NCI-H446 (cell line): ENCODE measurements at places on chromosomes 6 and 20.

DNA sequence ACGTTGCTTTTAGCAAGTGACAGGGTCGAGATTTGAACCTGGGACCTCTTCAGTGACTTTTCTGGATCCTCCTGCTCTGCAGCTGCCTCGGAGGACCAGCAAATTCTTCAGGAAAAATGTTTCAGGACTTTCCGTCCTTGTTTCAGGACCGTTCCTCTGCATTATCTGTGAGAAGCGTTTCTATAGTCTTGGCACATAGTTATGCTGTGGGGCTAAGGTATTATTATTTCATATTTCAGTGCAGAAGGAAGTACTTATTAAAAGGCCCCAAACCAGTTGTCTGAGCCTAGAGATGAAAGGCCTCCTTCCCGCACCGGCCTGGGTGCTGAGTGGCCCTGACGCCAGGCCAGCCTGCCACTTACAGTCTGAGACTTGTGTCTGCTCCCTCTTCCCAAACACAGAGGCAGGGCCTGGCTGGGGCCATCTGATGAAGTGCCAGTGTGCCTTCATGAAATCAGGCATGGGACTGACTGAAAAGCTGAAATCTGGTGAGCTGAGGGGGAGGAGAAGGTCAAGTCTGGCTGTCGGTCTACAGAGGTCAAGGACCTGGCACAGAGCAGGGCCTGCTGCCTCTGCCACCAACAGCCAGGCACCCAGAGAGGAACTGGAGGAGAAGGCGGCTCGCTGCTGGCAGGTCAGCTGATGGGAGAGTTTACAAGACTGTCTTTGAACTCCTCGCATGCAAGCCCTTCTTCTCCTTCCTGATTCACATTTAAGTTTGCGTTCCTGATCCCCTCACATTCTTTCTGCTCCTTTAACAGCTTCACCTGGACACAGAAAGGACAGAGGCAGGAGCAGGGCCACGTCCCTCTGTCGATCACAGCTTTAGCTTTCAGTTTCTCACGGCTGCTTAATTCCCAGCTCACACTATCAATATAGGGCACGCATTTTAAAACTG, 8.9 kb upstream of the QKI start:
- no peak for DNase-seq

DNA sequence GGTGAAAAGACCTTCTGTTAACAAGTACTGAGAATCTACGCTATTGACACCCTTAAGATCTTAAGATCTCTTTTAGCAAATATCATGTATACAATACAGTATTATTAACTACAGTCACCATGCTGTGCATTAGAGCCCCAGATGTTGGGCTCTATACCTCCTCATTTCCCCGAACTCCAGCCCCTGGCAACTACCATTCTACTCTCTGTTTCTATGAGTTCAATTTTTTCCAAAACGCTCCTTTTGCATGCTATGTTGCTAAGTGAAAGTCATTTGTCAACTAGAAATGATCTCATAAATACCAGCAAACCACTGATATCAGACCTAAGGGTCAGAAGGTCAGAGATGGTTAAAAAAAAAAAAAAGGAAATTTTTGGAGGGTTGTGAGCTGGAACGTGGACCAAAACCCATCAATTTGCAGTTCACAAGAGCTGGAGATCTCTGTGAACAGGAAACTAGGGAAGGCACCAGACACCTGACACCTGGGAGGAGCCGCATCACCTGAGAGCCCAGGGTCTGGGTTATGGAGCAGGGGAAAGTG, 122.0 kb upstream of the KCNK16 start:
- DNase-seq = no peak

DNA sequence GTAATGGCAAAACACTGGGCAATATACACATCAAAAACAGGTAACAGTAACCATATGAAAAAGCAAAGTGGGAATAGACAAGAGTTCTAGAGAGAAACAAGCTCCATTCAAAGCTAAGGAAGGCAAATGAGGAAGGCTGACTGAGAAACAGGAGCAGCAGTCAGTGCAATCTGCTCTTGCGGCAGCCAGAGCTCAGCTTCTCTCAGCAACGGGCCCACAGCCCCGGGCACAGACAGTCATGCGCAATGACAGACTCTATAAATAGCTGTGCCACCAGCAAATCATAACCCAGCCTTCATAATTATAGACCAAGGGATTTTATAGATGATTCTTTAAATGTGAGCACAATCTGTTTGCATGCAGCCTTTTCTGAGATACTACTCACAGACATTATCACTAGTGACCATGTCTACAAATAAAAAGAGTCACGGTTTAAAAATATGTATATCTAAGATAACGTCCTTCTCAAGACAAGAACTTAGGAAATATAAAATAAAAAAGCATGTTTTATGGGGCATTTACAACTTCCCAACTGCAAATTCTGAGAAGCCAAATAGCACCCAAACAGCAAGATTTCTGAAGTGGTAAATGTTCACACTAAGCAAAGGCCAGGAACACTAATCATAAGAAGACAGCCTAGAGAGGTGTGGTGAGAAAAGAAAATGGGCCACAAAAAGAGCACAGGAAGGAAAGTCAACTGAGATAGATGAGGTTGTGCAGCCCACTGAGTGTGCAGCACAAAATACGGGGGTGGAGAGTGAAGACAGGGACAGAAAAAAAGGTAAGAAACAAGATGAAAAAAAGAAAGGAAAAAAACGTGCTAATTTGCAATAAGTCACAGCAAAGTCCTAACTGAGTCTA, 39.9 kb upstream of the BEND6 start:
- DNase-seq = peak; percentile 85

DNA sequence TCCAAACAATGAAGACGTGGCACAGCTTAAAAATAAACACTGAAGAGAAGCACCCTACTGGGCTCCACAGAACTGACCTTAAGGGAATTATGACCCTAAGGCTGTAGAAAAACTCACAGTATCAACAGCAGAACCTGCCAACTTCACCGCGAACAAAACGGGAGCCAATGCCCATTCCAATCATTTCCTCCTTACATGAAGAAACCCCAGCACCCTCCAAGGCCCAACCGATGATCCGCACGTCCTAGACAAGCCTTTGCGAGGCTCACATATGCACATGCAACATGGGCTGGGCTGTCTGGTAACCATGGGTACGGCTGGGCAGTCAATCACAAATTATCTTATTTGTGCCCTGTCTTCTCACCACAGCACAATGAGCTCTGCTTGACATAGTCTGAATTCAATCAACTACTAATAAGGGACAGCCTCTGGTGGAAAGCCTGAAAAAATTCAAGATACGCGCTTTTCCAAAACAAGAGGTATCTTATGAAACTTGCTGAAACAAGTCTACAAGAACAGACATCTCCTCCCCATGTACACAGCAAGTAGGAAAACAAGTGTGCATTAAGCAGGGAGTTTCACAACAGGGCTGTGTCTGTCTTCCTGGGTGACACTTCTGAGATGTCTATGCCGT, 1.7 kb downstream of the DIDO1 start:
- DNase-seq = no peak

DNA sequence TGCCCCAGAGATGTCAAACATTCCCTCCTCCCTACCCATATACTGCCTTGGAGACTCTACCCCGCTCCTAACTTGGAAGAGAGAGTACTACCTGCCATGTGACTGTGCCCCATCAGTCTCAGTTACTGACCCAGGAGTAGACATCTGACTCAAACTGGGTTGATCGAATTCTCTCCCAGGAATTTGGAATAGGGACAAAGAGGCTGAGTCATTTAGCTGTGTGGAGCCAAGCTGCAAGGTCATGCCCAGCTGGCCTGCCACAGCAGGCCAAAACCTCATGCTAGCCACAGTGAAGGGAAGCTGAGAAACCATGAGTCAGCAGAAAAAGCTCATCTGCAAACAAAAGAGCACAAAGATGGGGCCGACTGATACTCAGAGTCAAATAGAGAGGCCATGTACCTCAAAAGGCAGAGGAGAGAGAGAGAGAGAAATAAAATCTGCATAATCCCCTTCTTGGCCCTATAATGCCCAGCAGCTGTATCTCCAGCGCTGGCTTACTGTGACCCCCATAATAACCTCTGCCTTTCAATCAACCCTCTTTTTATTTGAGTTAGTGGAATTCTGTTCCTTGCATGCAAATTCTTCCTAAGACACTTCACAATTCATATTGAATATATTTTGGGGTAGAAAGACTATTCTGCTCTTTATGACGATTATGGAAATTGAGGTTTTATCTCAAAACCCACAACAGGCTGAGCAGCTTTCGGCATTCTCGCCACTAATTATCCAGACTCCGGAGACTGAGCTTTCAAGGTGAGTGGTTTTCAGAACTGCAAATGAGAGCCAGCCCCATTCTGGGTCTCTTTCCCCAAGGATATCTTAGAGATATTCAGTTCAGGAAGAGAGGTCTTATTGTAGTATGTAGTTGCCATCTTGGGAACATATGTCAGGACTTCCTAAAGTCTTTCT, 21.4 kb upstream of the AKIRIN2 start:
- peak; percentile 40 for DNase-seq

DNA sequence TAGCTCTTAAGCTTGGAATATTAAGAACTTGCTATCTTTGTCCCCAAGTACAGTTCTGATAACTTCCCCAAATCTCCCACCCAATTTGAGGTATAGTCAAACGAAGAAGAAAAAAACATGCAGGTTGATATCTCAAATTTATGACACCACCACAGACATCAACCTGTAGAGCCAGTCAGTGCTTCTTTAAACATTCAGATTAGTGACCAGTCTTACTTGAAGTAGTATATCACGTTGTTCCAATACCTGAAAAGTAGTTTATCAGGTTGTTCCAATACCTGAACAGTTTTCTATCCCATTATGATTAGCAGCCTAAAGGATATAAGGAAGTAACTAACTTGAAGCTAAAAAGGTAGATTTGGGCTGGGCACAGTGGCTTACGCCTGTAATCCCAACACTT, 85.3 kb downstream of the ALDH8A1 start:
- DNase-seq = no peak

DNA sequence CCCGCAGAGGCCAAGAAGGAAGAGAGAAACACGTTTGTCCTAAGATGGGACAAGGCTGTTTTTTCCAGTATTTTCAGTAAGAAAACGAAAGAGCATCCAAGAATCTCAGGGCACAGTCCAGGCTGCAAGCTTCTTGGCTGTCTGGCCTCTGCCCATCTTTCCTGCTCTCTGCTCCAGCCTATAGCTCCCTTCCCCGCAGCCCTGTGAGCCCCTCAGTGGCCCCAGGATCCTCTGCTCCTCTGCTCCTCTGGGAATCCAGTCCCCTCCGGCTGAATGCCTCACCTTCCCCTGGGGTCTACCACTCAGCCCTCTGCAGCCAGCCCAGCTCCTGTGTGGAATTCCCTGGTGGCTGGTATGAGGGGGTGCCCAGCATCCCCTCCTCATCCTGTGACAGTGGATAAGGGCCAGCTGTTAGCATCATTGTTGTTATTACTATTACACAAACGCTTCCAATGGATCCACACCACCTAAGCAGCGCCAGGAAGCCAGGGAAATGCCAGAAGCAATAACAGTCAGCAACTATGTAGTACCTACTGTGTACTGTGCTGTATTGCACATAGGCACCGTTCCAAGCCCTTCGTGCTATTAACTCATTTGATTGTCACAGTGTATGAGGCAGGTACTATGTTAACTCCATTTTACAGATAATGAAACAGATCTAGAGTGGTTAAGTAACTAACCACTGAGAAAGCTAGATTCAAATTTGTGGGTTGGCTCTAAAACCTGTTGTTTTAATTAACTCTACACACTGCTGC, 60.3 kb upstream of the PTPN1 start:
- no peak for DNase-seq

GRCh38 chr20:49032455-49032854, 13.7 kb upstream of the CSE1L start:
- no peak for DNase-seq

- DNase-seq = no peak
These were observed 296.8 kb downstream of the CLIC5 start for GRCh38 chr6:45718871-45719270.

DNA sequence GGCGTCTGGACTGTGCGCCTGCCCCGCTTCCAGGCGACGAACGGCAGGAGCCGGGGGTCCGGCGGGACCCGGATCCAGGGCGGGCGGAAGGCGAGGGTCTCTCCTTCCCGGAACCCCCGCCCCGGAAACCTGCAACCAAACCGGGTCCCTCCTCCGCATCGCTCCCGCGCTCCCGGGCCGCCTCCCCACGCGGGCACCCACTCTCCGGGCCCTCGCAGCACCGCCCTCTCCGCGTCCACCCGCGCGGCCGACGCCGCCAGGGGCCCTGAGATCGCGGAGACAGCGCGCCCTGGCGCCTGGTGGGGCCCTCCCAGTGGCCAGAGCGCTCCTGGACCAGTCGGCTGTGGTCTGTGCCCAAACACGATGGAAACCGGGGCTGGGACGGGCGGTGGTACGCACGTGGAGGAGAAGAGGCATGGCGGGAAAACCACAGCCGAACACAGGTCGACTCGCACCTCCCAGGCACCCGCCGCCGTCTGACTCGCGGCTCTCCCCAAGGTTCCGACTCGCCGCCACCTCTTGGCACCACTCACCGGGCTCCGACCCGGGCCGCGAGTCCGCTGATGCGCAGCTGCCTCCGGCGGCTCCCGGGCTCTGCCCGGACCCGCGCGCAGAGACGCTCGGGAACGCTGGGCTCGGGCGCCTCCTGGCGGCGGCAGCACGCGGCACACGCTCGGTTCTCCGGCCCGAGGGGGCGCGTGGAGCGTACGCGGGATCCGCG, 7.9 kb downstream of the NKX2-2 start:
- peak; percentile 58 for DNase-seq

GRCh38 chr6:679282-679681, 13.7 kb downstream of the EXOC2 start:
- no peak for DNase-seq

GRCh38 chr20:25353747-25354705, 36.6 kb downstream of the ABHD12 start:
- DNase-seq = no peak

- no peak for DNase-seq
These were observed 90.7 kb downstream of the TRMT6 start for GRCh38 chr20:5859608-5860007.

GRCh38 chr6:41728073-41728936, 7.1 kb downstream of the TFEB start:
- DNase-seq = no peak

DNA sequence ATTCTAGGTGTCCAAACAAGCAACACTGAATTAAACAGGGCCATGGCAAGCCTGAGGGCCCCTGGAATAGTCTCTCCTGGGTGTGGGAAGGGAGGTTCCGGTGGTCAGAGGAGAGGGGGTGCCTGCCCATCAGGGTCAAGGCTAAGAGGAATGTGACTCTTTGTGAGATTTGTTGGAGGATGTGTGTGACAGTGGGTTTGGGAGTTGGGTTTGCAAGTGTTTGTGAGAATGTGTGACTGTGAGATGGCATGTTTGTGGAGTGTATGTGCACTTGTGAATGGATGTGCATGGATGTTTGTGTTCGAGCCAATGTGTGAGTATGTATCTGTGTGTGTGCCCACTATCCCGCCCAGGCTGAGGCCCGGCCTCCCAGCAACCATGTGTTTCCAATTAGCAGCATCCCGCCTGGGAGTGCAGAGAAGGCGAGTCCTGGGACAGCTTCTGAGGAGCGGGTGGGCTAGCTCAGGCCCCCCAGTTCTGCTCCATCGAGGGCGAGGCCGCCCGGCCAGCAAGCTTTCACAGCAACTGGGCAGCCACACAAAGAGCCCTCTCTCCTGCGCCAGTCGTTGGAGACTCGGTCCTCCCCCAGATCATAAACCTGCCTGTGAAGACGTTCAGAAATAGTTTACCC, 12.6 kb downstream of the FOXC1 start:
- DNase-seq = no peak
